ENCODE measurements at places on chromosomes 7 and 10.
A peak's percentile ranks its signal among the peaks of the same experiment; 100 is the strongest.

DNA sequence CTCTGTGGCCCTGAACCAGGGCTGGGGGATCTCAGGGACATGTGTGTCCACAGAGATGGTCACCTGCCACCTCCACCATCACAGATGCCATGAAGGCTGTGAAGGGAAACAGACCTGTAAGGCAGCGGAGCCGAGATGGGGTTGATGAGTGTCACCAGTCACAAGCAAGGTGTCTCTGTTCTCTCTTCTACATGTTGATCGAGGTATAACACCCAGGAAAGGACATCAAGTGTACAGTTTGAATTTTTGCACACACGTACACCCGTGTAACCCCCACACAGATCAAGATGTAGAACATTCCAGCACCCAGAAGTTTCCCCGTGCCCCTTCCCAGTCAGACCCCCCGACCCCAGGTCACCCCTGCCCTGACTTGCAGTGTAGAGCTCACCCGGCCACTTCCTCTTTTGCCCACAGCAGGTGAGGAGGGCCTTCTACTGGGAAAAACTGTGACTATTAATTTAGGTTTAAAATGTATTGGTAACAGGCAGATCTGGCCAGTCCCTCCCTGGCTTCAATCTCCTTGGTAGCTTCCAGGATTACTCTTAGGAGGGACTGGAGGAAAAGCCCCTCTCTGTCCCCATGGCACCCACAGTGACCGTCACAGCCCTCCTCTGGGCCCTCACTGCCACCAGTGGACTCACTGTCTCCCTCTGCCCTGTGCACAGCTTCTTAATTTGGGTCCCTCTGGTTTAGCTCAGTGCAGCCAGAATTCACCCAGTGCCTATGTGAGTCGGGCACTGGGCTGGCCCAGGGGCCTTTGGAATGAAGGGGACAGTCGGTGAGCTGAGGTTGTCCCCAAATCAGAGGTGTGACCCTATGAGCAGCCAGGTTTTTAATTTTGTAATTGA, 108.2 kb downstream of the LHPP start:
- no peaks in the 10 kb centered on the region for H3K27me3 ChIP-seq
- no peak overlapping the region for H3K4me3 ChIP-seq
- H3K4me1 ChIP-seq = peaks cover 45% of the 10 kb centered on the region
- H3K27ac ChIP-seq = peak overlapping the region; percentile 50
- DNase-seq = peak; percentile 61

GRCh38 chr7:78062214-78062613, 263.6 kb downstream of the PHTF2 start:
- H3K4me1 ChIP-seq = no peaks in the 10 kb centered on the region
- no peak overlapping the region for H3K4me3 ChIP-seq
- H3K36me3 ChIP-seq = no peaks in the 10 kb centered on the region

DNA sequence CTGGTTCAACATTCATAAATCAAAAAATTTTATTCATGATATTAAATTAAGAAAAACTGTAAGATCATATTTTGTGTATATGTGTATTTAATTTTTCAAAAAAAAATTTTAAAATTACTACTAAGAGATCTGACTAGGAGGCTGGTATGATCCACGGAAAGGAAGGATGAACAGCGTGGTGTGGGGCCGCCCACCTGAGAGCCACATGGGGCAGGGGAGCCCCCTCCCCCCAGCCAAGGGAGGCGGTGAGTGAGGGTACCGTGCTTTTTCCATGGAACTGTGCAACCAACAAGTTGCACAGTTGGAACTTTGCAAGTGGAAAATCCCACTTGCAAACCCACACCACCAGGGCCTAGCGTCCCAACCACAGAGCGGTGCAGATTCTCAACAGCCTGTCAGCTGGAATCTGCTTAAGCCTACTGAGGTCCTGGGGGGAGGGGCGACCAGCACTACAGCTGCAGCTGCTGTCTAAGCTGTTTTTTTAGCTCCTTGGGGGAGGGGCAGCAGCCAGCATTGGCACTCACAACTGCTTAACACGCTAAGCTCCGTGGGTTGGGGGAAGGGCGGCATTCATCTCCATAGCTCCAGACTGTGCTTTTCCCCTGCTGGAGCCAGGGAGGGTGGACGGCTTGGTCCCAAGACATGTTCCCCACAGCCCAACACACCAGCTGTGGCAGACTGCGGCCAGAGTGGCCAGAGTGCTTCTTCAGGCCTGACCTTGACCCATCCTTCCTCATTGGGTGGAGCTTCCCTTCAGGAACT, 94.2 kb upstream of the IGFBP3 start:
- H3K27me3 ChIP-seq = no peaks in the 10 kb centered on the region
- H3K27ac ChIP-seq = no peak overlapping the region
- no peaks in the 10 kb centered on the region for H3K4me1 ChIP-seq
- no peak overlapping the region for H3K4me3 ChIP-seq
- no peaks in the 10 kb centered on the region for H3K36me3 ChIP-seq

- no peaks in the 10 kb centered on the region for H3K27me3 ChIP-seq
- peaks cover 16% of the 10 kb centered on the region for H3K4me1 ChIP-seq
- no peak overlapping the region for H3K27ac ChIP-seq
- no peaks in the 10 kb centered on the region for H3K36me3 ChIP-seq
These were observed 126.2 kb downstream of the CCNY start for GRCh38 chr10:35462491-35462934.

- no peaks in the 10 kb centered on the region for H3K36me3 ChIP-seq
- H3K27me3 ChIP-seq = peaks cover 6% of the 10 kb centered on the region
- DNase-seq = no peak
- H3K4me1 ChIP-seq = no peaks in the 10 kb centered on the region
- H3K27ac ChIP-seq = no peak overlapping the region
- H3K4me3 ChIP-seq = no peak overlapping the region
These were observed 20.8 kb upstream of the OR2A5 start for GRCh38 chr7:144027974-144028373.

DNA sequence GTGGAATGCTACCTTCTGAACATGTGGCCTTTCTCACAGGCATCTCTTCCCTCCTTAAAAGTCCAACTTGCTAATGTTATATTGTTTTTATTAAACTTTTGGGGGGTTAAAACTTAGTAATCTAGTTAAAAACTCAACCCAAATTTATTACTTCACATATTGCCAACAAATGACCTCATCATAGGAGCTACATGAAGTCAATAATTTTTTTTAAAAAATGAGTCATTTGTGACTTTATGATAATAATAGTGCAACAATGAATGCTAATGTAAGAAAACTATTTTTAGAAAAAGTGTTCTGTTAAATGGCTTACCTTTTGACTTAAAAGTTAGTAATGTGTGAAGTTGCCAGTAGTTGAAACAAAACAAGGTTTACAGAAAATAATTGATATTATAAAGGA, 325.9 kb upstream of the FZD1 start:
- H3K36me3 ChIP-seq = no peaks in the 10 kb centered on the region
- H3K27ac ChIP-seq = no peak overlapping the region
- no peaks in the 10 kb centered on the region for H3K27me3 ChIP-seq
- DNase-seq = no peak

Data from B cell (primary cell).